ENCODE measurements at places on chromosomes 5 and 9.

DNA sequence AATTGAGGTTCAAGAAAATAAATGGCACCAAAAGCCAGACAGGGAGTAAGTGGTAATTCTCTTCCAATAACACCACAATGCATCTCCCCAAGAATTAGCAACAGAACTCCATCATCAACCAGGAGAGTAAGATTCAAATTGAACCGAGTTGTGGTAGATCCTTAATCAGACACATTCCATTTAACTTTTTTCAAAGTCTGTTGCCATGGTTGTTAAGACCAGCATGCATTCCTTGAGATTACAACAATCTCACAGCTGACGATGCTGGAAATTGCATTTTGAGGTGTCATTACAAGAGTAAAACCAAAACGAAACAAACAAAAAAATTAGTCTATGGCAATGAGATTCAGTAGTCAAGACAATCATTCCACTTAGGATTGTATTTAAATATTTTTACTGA is 78.9 kb upstream of the ZNF462 start:
- DNase-seq: no peak

DNA sequence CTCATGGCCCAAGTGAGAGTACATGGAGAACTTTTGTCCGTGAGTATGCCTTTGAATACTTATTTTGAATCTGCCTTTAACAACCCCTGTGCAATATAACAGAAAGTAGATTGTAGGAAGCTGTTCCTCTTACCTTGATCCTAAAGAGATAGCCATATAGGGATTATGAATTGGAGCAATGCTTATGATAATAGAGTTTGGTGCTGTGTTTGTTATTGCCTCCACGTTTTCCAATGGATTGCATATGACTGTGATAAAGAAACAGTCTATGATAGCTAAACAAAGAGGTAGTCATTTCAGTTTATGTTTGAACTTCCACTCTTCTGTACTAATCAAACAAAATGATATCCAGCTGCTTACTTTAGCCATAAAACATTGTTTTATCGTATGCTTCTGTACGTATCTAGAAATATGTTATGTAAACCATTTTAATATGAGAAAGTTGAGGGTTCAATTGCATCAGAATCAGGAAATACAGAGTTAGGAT is 199.6 kb upstream of the RGMB start:
- no peak for DNase-seq

DNA sequence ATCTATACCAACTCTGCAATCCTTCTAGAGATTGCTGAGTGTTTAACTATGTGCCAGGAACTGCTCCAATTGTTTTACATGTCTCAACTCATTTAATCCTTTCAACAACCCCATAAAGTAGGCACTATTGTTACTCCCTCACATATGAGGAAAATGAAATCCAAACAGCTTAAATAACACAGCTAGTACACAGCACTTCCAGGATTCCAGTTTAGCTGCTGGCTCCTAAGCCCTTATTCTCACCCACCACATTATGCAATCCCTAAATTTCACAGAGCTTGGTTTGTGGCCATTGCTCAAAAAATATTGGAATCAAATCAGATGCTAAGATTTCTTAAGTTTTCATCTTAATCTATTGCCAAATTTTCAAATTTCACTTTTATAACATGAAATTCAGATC is 84.9 kb downstream of the PRELID2 start:
- DNase-seq: no peak

GRCh38 chr5:147055089-147055826 is 176.7 kb upstream of the PPP2R2B start:
- DNase-seq: no peak

GRCh38 chr9:81416476-81417298 is 272.7 kb downstream of the TLE1 start:
- no peak for DNase-seq

GRCh38 chr5:6464441-6464840 is 15.8 kb downstream of the UBE2QL1 start:
- DNase-seq: no peak

DNA sequence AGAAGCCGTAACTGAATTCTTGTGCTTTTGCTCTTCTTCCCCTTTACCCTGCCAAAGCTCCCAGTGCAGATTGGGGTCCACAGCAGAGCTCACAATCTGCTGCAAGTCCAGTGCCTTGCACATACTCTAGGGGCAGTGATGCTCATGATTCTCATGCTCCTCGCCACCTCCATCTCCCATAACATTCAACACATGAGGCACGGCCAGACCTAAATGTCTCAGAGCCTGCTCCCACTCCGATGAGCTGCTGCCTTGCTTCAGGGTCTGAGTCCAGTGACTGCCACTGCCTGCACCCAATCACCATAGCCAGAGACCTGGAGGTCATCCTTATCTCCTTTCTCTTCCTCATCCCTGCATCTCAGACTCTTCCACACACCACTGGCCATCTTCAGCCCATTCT is 10.5 kb downstream of the CSF1R start:
- DNase-seq: no peak

- DNase-seq: no peak
Observed at GRCh38 chr9:92715488-92716231, 45.7 kb upstream of the IPPK start.

All from activated T-cell treated with anti-CD3 and anti-CD28 coated beads for 24 hours (primary cell).